ENCODE measurements at places on chromosomes 1 and 21. TPM values are rescaled to one million over a fixed set of nuclear protein-coding genes. Genes with fewer than 3 reads are reported as not detected.

Gene INAVA
- 19.0 TPM for polyA plus RNA-seq

Gene FAM72C
- polyA plus RNA-seq = 1.4 TPM

Gene PIGV
- polyA plus RNA-seq = 14.9 TPM

- DNase-seq = no peak
Measured at GRCh38 chr1:173590557-173590956, 12.3 kb downstream of the SLC9C2 start.

GRCh38 chr1:171948511-171948910, 107.2 kb downstream of the DNM3 start:
- no peak for DNase-seq

Measured in left lung (tissue), 14 donors.